ENCODE measurements at places on chromosomes 12 and 14. TPM values are rescaled to one million over a fixed set of nuclear protein-coding genes. Genes with fewer than 3 reads are reported as not detected.

- no peak for DNase-seq
These were observed 109.0 kb upstream of the AMIGO2 start for GRCh38 chr12:47188576-47189441.

Gene SPIC
- not detected for total RNA-seq

Gene PLEKHH1
- total RNA-seq = 35.6 TPM

GRCh38 chr12:24373004-24373403, 423.5 kb upstream of the SOX5 start:
- no peak for DNase-seq

GRCh38 chr12:121801595-121802484, 2.0 kb upstream of the SETD1B start:
- DNase-seq = no peak

GRCh38 chr14:52878469-52878868, 72.4 kb downstream of the FERMT2 start:
- DNase-seq = no peak

DNA sequence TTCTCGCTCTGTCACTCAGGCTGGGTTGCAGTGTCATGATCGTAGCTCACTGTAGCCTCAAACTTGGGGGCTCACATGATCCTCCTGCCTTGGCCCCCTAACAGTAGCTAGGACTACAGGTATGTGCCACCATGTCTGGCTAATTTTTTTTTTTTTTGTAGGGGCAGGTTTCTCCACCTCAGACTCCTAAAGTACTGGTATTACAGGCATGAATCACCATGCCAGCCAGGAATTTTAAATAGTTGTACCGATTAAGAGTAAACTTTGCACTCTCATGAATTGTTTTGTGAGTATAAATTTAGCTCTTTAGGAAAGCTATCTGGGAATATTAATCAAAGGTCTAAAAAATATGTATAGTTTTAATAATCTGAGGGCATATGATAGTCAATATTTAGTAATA, 25.5 kb downstream of the YEATS4 start:
- DNase-seq = no peak

- no peak for DNase-seq
These were observed 60.1 kb downstream of the SEL1L start for GRCh38 chr14:81473456-81474147.

Gene FOXG1
- total RNA-seq = not detected

DNA sequence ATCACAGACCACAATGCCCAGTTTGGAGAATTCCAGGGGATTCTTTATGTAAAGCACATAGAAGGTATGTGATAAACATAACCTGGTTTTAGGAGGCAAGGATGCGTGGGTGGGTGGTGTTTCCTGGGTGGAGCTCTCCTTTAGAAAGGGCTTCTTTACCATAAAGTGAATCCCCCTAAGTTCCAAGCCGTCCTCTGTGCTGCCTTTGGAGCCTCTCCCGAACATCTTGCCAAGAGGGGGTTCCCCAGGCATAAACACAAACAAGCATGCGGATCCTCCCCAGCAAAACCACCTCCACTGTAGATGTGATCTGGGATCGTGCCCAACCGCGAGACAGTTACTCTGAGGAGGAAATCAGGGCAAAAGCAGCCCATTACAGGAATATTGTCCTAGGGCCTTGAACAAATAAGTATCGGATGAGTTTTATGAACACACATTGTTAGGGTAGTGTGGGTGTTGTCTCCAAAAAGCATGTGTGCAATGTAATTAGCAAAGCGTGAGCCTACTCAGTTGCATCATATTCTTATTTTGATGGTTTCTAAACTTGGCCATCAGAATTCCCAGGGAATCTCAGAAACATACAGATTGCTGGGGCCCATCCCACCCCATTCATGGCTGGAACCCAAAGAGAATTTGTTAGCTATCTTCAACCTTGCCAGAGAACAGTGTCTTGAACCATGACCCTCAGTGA, 48.8 kb upstream of the CORO1C start:
- no peak for DNase-seq

GRCh38 chr12:51269174-51270066, 795 bp downstream of the SMAGP start:
- DNase-seq = peak; percentile 46

DNA sequence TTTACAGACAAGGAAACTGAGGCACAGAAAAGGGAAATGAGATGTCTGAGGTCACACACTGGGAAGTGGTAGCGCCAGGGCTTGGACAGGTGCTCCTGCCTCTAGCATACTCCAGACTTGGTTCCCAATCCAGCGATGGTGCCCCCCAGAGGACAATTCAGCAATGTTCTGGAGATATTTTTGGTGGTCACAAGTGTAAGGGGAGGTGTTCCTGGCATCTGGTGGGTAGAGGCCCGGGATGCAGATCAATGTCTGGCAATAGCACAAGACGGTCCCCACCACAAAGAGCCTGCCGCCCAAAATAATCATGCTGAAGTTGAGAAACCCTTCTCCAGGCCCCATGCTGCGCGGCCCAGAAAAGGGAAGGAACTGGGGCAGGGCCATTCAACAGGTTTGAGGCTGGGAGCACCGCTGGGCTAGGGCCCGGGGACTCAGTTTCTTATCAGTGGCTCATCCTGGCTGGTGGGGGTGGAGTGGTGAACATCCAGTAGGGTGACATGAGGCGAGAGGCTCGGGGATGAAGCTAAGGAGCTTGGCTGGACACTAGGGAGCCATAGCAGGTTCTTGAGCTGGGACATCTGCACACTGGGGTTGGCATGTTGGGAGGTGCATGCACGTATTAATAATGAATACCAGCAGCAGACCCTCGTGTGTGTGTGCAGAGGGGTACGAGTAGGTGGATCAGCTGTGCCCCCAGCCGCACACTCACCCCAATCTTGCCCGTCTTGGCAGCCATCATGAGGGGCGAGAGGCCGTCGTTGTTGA, 35.1 kb downstream of the TRPV4 start:
- DNase-seq = no peak

Gene DAO
- not detected for total RNA-seq

Gene SLC17A8
- total RNA-seq = not detected

DNA sequence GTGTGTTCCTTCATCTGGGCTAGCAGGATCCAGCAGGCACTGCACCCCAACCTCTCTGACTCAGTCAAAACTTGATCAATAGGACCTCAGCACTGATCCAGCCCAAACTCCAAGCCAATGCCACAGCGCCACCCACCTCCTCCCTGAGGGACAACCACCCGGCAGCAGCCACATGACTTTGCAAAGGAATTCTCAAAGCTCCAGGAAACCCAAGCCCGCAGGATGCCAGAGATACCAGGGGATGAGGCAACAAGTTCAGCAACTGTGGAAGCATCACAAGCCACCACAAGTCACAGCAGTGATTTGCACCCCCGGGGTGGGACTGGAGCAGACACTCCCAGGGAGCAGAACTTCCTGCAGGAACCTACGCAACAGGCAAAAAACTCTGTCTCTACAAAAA, 37.3 kb downstream of the ACTN1 start:
- peak; percentile 76 for DNase-seq

GRCh38 chr14:76551906-76552305, 176.0 kb downstream of the ESRRB start:
- DNase-seq = no peak

Gene IL23A
- 0.49 TPM for total RNA-seq

Gene SLC24A4
- total RNA-seq = 1.8 TPM

GRCh38 chr12:54390176-54390667, 5.7 kb upstream of the ZNF385A start:
- DNase-seq = no peak

DNA sequence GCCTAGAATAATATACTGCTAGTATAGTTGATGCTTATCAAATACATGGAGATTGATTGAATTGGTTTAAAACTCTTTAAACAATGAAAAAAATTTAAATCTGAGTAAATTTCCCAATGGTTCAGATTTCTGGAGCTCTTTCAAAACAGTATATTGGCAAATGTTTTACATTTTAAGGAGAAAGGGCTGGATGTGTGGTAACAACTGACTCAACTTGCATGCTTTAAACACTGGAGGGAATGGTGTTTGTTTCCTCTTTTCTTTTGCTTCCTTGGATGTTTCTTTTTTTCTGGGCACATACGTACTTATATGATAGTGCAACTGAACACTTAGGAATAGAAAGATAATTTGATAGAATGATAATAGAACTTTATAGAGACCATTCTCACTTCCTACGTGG, 73.8 kb upstream of the RFX4 start:
- DNase-seq = no peak

DNA sequence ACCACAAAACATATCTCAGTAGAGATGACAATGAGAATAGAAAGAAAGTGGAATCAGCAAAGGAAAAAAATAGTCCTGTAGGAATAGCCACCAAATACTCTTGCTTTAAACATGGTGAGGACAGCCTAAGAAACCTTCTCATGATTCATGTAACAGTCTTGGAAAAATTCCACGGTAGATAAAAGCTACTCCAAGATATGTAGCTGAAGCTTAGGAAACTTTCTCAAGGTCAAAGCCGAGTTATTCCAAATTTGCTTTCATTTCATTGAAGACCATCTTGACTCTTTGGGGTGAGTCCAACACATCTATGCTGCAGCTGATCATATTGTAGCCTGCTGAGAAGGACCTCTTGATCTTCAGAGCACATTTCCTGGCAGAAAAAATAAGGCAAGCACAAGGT, 157.6 kb downstream of the PAH start:
- no peak for DNase-seq

Gene RDH16
- total RNA-seq = 0.52 TPM

- no peak for DNase-seq
These were observed 1009.4 kb downstream of the BCL11B start for GRCh38 chr14:98262566-98262965.

DNA sequence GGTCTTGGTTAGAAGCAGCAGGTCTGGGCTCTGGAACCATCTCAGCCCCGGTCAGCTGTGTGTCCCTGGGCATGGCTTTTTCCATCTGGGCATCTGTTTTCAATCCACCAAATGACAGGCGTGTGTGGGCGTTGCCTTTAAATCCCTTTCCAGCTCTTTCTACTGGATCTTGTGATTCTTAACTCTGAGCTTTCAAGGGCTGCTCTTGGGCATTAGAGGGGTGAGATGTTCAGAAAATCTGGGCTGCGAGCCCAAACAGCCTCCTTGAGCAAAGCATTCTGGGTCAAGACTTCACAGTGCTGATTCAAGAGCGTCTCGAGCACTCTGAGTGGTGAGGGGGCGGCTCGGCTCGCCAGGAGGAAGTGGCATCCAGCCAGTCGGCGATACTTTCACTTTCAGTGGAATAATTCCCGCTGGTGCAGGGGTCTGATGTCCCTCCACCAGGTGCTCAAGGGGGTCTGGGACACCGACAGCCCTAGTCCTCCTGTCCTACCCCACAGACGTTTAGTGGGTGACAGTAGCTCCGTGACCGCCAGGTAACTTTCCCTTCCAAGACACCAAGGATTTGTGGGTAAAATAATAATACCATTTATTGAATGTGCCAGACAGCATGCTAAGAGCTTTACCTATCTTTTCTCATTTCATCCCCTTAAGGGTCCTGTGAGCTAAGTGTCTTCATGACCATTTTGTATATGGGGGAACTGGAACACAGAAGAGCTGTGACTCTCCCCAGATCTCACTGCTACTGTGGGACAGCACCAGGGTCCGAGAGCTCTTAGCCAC, 114.0 kb downstream of the PLXNC1 start:
- peak; percentile 85 for DNase-seq

- peak; percentile 91 for DNase-seq
These were observed 74.0 kb upstream of the MDM1 start for GRCh38 chr12:68406134-68406576.

DNA sequence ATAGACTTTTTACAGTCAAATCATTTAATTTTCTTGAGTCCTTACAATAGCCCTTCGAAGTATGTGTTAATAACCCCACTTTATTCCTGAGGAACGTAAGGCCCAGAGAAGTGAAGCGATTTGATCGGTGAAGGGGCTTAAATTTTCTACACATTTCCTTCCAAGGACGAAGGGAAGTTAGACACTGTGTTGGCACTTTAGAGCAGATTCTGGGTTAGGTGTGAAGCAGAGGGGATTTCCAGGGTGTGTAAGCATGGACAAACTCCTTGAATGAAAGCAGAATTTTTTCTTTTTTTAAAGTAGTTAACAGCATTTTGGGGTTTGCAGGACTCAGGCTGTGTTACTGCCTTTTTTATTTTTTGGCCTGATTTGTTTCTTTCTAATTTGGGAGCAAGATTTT, 38.9 kb downstream of the PRORP start:
- no peak for DNase-seq

DNA sequence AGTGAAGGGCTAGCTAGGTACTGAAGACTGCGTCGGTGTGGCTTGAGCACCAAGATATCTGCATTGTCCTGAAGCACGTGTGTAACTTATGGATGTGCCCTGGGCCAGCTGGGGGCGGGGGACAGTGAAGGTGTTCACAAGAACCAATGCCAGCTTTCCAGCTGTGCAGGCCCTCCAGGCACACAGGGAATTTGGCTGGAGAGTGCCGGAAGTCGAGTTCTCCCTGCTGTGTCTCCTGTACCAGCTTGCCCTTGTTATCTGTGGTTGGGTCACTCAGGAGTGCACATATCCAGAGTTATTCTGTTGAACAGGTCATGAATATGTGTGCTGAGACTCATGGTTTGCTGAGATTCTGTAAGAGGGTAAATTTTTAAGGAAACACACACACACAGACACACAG, 75.9 kb upstream of the CRY1 start:
- no peak for DNase-seq

DNA sequence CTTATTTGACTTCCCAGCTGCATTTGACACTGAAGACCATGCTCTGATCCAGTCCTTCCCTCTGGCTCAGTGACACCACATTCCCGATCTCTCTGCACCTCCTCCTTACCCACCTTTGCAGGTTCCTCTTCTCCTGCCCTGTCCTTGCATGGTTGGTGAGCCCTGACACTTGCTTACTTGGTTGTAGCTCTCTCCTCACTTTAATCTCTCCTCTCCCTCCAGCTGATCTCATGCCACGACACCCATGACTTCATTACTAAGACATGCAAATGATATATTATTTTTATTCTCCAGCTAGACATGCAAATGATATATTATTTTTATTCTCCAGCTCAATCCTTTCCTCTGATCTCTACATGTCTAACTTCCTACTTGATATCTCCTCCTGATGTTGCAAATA, at the start of gene SERPINA9:
SERPINA9 (minus strand) TSS at position 175 of the 400 bp plus-strand sequence. CDS start 6,357 bp downstream, outside the sequence.
- no peak for DNase-seq

Gene MDM2
- 73.2 TPM for total RNA-seq

Gene HOMEZ
- 26.0 TPM for total RNA-seq

DNA sequence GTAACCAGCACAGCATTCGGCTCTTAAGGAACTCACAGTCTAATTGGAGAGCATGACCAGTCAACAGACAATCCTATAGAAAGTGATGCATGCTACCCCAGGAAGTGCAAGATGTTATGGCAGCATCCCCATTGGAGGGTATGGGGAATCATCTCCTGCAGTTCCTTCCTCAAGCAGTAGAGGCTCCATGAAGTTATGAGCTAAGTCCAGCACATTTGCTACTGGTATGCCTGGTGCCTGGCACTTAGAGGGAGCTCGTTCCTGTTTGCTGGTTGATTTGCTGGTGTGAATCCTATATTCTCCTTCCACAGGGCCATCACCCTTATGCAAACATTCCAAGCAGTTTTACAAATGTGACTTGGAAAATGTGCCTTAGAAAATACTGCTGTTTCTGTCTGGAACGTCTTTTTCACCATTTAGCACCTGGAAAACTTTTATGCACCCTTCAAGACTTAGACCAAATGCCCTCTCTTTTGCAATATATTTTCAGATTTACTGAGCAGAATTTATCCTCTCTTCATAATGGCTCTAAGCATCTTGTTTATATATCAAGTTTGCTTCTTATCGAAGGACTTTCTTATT, 136.1 kb upstream of the WSCD2 start:
- DNase-seq = peak; percentile 21

Gene EFS
- 10.8 TPM for total RNA-seq

- no peak for DNase-seq
These were observed 241.2 kb upstream of the G2E3 start for GRCh38 chr14:30317729-30318128.

Gene PIK3C2G
- total RNA-seq = 38.8 TPM
